HS-27A (cell line): ENCODE measurements at places on chromosomes 4 and X.

GRCh38 chr4:61864286-61864685, 664.2 kb downstream of the ADGRL3 start:
- no peak for DNase-seq

DNA sequence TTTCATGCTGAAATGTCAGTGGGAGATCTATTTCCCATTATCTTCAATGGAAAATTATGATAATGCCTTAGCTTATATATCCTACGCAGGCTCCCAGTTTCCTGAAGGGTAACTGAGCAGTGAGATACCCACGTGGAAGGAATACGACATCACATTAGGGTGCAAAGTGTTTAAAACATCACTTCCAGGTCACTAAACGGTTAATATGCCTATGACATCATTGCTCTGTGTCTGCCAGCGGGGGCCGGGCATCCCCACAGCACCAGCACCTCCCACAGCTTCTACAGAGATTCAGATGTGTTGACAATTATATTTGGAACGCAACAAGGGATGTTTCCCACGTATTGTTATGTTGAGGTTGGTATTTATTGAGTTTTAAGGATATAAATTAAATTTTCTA, 27.1 kb downstream of the TMEM271 start:
- DNase-seq: no peak

- DNase-seq: no peak
These were observed 1.3 kb downstream of the GAR1 start for GRCh38 chr4:109816894-109817293.

DNA sequence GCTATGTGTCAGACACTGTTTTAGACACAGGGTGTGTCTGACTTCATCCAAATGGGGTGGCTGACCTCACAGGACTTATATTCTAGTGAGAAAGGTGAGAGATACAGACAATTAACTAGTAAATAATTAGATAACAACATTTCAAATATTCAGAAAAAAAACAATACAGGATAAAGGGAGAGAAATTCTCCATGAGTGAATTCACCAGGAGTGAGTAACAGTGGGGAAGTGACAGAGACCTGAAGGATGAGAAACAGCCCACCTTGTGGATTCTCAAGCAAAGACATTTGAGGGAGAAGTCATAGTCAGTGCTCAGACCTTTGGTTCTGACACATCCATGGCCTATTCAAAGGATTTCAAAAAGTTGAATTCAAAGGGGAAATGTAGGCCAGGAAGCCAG, 627.9 kb downstream of the IQCM start:
- no peak for DNase-seq

- DNase-seq: no peak
These were observed 34.2 kb downstream of the TSC22D3 start for GRCh38 chrX:107741404-107741790.

- DNase-seq: no peak
These were observed 944 bp downstream of the SNX25 start for GRCh38 chr4:185210102-185210981.

GRCh38 chr4:187176261-187176910, 452.7 kb upstream of the FAT1 start:
- DNase-seq: no peak

DNA sequence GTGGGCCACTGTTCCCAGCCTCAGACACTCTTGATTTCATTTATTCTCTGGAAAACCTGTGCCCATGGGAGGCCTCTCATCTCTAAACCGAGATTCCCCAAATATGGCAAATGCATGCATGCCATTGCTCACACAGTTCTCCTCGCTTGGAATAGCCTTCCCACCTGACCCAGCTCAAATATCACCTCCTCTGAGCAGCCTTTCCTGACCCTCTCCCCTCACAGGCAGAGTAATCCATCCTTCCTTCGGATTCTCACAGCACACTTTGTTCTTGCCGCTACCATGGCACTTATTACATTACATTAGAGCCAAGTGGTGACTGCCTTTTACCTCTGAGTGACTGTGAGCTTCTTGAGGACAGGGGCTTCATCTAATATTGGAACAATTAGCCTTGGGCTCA, 209.5 kb downstream of the HS6ST2 start:
- no peak for DNase-seq

GRCh38 chr4:151442002-151442401, 33.0 kb downstream of the FHIP1A start:
- no peak for DNase-seq

- DNase-seq: no peak
These were observed 1.2 kb downstream of the MGST2 start for GRCh38 chr4:139666735-139667281.

DNA sequence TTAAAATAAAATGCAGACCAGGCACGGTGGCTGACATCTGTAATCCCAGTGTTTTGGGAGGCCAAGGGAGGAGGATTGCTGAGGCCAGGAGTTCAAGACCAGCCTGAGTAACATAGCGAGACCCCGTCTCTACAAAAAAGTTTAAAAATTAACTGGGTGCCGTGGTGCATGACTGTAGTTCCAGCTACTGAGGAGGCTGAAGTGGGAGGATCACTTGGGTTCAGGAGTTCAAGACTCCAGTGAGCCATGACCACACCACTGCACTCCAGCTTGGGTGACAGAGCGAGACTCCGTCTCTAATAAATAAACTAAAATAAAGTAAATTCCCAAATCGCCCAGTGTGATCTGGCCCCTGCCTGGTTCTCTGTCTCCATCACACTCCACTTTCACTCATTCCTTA, 43.7 kb downstream of the TENM3 start:
- no peak for DNase-seq

DNA sequence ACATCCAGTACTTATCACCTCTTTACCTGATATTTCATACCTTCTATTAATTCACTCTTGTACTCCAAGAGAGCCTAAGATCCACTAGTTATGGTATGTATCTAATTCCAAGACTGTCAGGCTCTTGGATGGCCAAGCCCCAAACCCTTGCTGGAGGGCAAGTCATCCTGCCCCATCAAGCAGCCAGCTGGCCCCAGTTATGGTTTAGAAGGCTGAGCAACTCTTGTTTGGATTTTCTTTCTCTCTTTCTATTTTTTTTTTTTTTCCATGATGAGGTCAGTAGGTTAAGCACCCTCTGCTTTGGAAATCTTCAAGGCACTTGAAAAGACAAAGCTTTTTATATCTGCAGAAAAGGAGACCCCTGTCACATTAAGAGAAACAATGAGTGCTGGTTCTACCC, 10.9 kb upstream of the FGF16 start:
- no peak for DNase-seq

DNA sequence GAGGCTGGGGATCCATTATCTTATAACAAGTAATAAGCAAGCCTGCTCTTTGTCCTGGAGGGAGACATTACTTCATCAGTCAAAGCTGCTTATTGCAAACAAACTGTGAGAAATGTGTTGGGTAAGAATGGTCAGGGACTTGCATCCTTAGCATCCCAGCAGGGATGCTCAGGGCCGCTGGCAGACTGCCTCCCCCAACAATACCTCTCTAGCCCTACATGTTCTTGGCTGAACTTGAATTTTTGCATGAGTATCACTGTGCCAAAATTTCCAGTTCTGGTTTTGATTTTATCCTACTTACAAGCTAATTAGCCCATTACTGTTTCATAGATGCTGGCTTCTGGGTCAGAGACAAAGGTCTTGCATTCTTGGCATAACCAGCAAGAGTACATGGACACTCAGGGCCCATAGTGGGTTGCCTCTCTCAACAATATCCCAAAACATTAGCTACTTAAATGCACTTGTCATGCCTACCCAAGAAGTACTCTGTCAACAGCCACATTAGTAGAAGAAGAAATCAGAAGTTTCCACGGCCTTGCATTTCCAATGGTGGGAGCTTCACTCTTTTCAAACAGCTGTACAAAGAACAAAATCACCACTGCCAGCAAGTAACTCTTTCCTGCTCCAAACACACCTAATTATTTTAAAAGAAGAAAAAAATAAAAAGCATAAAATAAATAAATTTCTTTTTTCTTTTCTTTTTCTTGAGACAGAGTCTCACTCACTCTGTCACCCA, 41.9 kb upstream of the NEUROG2 start:
- no peak for DNase-seq

DNA sequence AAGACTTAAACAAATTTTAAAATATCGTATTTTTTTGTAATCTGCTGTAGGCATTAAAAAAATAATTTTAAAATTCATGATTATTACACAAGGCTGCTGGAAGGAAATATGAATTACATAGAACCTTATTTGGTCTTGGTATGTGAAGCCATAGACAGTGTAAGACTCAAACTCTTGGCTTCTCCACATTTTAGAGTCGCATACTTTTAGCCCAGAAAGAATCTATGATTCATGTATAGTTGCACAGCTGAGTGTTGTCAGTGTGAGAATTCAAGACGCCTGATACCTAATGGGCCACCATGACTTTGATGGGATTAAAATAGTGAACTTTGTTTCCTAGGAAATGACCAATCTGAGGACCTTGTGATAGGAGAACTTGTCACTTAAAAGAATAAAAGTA, 1.4 kb downstream of the INTU start:
- no peak for DNase-seq

GRCh38 chr4:114364857-114365256, 233.8 kb upstream of the UGT8 start:
- peak; percentile 77 for DNase-seq

- DNase-seq: no peak
These were observed 74.5 kb downstream of the QDPR start for GRCh38 chr4:17437396-17437795.

DNA sequence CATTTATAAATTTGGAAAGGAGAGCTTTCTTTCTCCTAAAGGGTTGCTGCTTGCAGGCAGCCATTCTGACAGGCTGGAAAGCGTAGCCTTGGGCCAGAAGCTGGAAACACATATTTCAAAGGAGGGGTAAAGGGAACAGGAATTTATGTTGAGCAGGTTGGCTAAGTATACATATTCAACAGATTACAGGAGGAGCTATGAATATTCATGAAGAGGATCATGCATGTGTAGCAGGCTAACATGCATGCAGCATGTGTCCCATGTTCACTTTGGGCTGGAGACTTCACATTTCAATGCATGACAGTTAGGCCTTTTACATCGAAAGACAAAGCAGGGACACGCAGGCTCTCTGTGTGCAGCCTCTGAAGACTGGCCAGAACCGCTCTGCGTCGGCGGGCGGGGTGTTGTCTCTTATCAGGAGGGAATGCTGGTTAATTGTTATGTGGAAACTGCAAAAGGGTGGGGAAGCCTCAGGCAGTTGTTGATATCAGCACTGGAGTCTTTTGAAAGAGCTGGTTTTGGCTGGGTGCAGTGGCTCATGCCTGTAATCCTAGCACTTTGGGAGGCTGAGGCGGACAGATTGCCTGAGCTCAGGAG, 31.5 kb downstream of the CASP3 start:
- DNase-seq: no peak

DNA sequence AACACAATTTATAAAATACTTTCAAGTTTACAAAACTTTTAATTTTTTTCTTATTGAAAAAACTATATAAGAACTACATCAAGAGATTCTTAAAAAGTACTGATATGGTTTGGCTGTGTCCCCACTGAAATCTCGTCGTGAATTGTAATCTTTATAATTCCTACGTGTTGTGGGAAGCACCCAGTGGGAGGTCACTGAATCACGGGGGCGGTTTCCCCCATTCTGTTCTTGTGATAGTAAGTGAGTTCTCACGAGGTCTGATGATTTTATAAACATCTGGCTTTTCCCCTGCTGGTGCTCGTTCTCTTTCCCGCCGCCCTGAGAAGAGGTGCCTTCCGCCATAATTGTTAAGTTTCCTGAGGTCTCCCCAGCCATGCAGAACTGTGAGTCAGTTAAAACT, 88.5 kb downstream of the FRAS1 start:
- no peak for DNase-seq

DNA sequence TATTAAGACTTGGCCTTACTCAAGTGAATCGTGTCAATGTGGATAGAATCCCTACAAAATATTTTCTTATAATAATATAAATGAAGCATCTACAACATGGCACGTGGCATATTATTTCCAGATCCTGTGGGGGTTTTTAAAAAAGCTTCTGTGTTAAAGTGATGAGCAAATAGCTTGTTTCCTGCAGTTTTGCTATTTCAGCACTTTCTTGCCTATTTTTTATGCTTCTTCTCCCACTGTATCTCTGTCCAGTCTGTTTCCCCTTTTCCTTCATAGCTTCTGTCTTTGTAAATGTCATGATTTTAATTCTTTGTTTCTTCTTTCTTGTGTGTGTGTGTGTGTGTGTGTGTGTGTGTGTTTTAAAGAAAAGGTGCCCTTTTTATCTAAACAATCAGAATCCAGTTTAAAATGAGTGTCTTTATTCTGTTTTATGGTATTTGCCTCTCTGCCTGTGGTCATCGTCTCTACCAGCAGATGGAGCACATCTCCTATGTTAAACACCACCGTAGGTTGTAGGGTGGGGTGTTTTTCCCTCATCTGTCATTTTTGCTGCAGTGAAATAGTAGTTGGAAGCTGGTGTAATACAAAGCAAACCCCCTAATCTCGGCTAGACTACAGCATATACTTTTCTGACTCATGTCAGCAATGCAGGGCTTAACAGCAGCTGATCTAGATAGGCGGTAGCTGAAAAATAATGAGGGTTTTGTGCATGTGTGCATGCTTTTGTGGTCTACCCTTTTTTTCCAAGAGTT, 33.1 kb downstream of the FTHL17 start:
- DNase-seq: no peak

DNA sequence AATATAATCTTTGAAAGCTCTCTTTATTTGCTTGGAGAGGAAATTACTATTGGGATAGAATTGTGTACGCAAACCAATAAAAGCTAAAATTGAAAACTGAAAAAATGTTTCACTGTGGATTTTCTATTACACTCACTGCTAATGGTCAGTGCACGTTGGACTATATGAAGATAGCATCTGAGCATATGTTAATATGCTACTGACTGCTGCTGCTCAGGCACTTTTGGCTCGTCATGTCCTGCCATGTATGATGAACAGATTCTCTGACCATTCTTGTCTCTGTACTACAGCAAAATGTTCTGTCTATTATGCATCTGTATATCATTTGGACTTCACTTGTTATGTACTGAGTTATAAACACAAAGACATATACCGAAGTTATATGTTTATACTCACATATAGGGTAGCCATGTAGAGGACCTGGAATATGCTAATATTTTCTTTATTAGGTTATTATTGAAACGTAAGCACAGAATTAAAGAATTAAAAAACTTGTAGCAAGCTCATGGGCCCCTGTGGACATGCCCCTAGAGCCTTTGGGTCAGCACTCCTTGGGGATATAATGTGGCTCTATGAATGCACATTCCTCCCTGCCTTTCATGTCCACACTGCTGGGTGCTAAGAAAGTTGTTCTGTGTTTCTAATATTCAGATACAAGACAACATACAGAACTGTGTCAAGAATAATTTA, 120.8 kb downstream of the ANK2 start:
- DNase-seq: no peak

DNA sequence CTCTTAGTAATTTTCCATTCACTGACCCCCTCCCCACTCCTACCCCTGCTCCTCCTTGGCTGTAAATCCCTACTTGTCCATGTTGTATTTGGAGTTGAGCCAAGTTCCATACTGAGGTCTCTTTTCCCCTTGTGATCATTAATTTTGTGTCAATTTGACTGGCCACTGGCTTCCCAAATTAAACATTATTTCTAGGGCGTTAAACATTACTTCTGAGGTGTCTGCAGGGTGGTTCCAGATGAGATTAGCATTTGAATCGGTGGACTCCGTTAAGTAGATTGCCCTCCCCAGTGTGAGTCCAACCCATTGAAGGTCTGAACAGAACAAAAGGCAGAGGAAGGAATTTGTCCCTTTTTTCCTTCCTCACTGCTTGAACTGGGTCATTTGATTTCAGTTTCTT, 25.7 kb downstream of the SLC39A8 start:
- no peak for DNase-seq
